ENCODE measurements at places on chromosomes 2 and 18. TPM values are rescaled to one million over a fixed set of nuclear protein-coding genes. Genes with fewer than 3 reads are reported as not detected.

Gene DNAJC5G
- 1.2 TPM for total RNA-seq

Gene TSGA10
- total RNA-seq = 3.1 TPM

Gene UGT1A5
- total RNA-seq = not detected

Gene KRTCAP3
- total RNA-seq = 0.63 TPM

Gene TNFRSF11A
- total RNA-seq = 1.6 TPM

Gene RPIA
- 18.0 TPM for total RNA-seq

Gene LONRF2
- 19.0 TPM for total RNA-seq

Gene IFIH1
- total RNA-seq = 6.0 TPM

Gene TUBB6
- 81.5 TPM for total RNA-seq

Gene NUP35
- 7.9 TPM for total RNA-seq

Gene DSG1
- total RNA-seq = 1.3 TPM

- no peak overlapping the region for H3K27ac ChIP-seq
- no peak for DNase-seq
- H3K4me1 ChIP-seq = no peaks in the 10 kb centered on the region
- H3K27me3 ChIP-seq = peaks cover 36% of the 10 kb centered on the region
- H3K36me3 ChIP-seq = no peaks in the 10 kb centered on the region
Measured at GRCh38 chr18:23593720-23594119, 7.4 kb upstream of the NPC1 start.

DNA sequence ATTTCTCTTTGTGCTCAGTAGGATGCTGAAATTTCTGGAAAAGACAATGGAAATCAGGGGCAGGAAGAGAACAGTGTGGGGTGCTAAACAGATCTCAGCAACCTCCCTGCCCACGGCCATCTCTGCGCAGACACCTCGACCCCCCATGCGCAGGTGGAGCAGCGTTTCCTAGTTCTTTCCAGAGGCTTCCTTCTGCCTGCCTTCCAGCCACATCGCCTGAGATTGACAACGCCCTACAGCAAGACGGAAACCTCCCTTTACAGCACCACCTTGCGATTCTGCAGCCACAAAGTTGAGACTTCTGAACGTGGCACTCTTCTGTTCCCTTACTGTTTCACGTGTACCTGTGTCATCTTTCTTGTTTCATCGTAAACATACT is 31.4 kb upstream of the CASP8 start:
- H3K27me3 ChIP-seq = no peaks in the 10 kb centered on the region
- H3K36me3 ChIP-seq = no peaks in the 10 kb centered on the region
- H3K4me3 ChIP-seq = no peak overlapping the region

DNA sequence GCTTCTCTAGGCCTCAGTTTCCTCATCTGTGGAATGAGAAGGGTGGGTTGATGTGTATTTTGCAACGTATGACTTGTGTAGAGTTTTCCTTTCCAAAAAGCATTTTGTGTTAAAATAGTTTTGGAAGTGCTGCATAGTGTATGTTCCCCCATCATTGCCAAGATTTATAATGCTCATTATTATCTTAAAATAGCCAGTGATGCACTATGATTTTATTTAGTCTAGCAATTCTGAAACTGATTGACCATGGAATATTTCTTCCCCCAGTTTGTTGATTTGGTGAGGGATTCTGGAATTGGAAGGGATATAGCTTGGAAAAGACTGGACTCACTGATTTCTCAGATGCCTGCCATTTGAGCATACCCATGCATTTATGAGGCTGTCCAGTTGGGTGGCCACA is 130.6 kb downstream of the CCDC85A start:
- no peak for DNase-seq
- H3K27ac ChIP-seq = peak overlapping the region; percentile 76
- no peak overlapping the region for H3K4me3 ChIP-seq
- H3K4me1 ChIP-seq = peaks cover 38% of the 10 kb centered on the region
- H3K27me3 ChIP-seq = no peaks in the 10 kb centered on the region
- no peaks in the 10 kb centered on the region for H3K36me3 ChIP-seq

- H3K4me3 ChIP-seq = no peak overlapping the region
- H3K36me3 ChIP-seq = no peaks in the 10 kb centered on the region
- H3K27ac ChIP-seq = no peak overlapping the region
Measured at GRCh38 chr2:29627279-29627711, 294.1 kb downstream of the ALK start.

GRCh38 chr2:23662941-23663920 is 263.7 kb downstream of the ATAD2B start:
- peak overlapping the region; percentile 21 for H3K27ac ChIP-seq
- peaks cover 18% of the 10 kb centered on the region for H3K4me1 ChIP-seq
- H3K4me3 ChIP-seq = peak overlapping the region; percentile 55
- no peak for DNase-seq

DNA sequence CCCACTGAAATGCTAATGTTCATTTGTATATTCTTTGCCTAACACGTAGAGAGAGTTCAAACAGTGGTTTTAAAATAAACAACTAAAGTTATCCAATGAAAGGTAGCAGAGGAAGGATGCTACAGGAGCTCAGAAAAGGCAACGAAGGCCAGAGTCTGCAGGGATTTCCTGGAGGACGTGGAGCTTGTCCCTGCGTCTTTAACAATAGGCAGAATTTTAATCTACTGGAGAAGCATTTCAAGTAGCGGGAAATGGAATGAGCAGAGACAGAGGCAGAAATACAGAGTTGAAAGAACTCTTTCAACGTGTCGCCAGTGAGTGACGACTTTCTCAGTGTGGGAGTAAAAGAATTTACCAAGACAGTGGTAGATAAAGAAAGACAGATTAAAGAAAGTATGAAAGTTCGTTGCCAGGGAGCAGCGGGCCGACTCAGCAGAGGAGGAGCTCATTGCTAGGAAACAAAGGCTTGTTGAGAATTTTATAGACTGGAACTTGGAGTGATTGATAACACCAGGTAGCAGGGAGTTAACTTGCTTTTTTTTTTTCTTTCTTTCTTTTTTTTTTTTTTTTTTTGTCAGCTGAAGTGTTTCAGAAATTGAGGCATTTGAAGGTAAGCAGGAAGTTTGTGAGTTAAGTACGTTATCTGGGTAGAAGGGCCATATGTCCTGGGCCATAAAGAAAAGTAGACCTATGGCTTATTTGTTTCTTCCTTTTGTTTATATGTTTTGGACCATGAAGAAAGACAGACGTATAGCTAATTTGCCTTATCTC is 625 bp upstream of the NBAS start:
- peak overlapping the region; percentile 85 for H3K27ac ChIP-seq
- H3K4me3 ChIP-seq = peak overlapping the region; percentile 85
- peaks cover 46% of the 10 kb centered on the region for H3K4me1 ChIP-seq
- H3K27me3 ChIP-seq = no peaks in the 10 kb centered on the region
- H3K36me3 ChIP-seq = no peaks in the 10 kb centered on the region

GRCh38 chr2:183088061-183088460 is 9.5 kb downstream of the DUSP19 start:
- H3K27ac ChIP-seq = no peak overlapping the region
- peaks cover 16% of the 10 kb centered on the region for H3K36me3 ChIP-seq
- H3K4me1 ChIP-seq = no peaks in the 10 kb centered on the region
- no peaks in the 10 kb centered on the region for H3K27me3 ChIP-seq

- no peak overlapping the region for H3K27ac ChIP-seq
- H3K4me1 ChIP-seq = peaks cover 30% of the 10 kb centered on the region
- peaks cover 78% of the 10 kb centered on the region for H3K27me3 ChIP-seq
- H3K36me3 ChIP-seq = no peaks in the 10 kb centered on the region
- DNase-seq = no peak
Measured at GRCh38 chr2:25164561-25164960, 3.8 kb downstream of the POMC start.

DNA sequence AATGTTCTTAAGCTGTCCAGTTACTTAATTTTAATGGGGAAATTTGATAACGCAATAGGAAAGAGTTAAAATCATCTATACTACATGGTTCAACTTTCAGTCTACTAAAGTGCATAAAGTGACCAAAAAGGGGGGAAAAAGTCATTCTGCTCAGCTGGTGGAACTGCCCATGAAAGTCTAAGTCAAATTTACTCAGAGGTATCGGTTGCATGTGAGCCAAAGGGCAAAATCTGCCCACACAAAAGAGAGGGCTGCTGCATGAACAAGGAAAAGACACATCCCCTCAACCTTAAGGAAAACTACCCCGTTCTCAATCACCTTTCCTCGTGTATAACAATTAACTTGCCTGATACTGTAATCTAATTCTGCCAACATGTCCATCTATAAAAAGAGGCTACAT is 126.1 kb downstream of the TCF4 start:
- no peaks in the 10 kb centered on the region for H3K27me3 ChIP-seq
- no peak overlapping the region for H3K27ac ChIP-seq
- peaks cover 16% of the 10 kb centered on the region for H3K4me1 ChIP-seq
- DNase-seq = no peak

- no peaks in the 10 kb centered on the region for H3K4me1 ChIP-seq
- no peak overlapping the region for H3K27ac ChIP-seq
- H3K36me3 ChIP-seq = no peaks in the 10 kb centered on the region
- no peak for DNase-seq
- no peak overlapping the region for H3K4me3 ChIP-seq
Measured at GRCh38 chr2:137886083-137886831, 78.0 kb upstream of the HNMT start.

Data from left ventricle myocardium inferior (tissue), 1 donor.